ENCODE measurements at places on chromosomes 16 and 17.

- DNase-seq, result no peak
Observed at GRCh38 chr16:4826980-4827379, 20.1 kb downstream of the GLYR1 start.

GRCh38 chr16:66935314-66936011, at the start of gene CES2:
Gene CES2 (plus strand): TSS chr16:66935516. CDS start chr16:66935636, 120 bp downstream.
- DNase-seq, result no peak

DNA sequence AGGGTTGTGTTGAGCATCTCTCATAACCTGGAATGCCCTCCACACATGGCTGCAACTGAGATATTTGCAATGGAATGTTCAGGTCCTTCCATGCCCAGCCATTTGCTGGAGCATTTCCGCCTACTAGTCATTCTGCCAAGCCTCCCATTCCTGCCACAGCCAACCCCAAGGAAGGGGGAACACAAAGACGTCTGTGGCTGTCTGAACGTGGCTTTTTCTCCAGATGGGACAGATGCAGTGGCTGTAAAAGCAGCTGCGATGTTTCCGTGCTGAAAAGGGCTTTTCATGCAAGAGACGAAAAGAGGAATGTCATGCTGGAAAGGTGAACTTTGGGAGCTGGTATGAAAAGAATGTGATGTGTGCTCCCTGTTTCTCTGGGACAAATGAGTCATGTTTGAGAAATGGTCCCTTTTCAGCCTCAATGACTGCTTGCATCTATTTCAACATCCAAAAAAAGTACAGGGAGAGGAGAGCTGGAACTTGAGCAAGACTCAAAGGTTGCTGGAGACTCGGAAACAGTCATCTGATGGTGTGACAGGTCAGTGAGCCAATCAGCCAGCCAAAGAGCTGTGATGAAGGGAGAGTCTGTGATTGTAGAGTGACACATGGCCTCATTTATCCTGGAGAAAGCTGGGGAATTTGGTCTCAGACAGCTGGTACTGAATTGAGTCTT, 208.9 kb downstream of the SHISA9 start:
- DNase-seq, result peak; percentile 84

- no peak for DNase-seq
Observed at GRCh38 chr16:12188935-12189249, 212.4 kb downstream of the SNX29 start.

DNA sequence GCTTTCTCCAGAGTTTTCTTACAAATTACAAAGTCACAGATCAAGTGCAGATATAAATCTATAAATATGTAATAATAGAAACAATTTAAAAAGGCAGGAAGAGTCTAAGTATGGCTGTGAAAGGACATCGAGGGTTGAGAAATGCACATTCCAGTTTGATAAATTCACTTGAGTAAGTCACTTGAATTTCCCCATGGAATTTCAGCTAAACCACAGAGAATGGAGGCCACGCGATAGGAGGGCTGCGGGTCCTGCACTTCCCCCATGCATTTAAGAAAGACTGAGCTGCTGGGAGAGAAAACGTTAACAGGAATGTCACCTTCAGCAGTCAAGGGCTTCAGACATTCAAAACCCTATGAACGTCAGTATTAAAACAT, 6.1 kb upstream of the MXRA7 start:
- no peak for DNase-seq

DNA sequence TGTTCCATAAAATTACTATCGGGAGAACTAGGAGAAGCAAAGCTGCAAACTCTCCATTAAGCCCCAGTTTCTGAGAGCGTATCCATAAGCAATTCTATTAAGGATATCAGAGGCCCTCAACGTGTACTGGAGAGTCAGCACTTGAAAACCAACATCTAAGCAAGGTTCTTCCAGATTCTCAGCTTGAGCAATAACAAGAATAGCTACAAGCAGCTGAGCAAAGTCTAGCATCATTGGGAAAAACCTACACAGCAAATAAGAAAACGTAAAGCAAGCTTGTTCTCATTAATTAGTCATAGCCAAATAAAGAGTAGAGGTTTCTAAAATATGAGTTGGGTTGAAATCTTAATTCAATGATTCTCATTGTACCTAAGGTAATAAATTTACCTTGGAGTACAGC, 26.9 kb upstream of the COX10 start:
- no peak for DNase-seq

DNA sequence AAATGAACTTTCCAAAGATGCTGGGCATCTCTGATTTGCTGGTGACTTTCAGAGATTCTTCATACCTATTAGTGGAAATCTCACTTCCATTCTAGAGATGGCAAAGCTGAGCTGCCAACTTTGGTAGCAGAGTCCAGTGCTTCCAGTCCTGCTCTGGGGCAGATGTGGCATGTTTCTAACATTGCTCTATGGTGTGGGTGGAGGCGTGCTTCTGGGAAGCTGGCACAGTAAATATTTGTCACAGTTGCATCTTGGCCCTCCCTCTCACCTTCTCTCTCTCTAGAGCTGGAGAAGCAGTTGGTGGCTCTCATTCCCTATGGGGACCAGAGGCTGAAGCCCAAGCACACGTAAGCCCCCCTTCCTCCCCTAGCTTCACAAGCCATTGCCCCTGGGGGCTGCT, 1.9 kb downstream of the TMEM106A start:
- no peak for DNase-seq

GRCh38 chr17:55420067-55420775, 1.4 kb downstream of the MMD start:
- no peak for DNase-seq

GRCh38 chr16:8375232-8375587, 215.1 kb downstream of the TMEM114 start:
- DNase-seq, result no peak

- no peak for DNase-seq
Observed at GRCh38 chr17:77905266-77905665, 53.2 kb upstream of the TNRC6C start.

DNA sequence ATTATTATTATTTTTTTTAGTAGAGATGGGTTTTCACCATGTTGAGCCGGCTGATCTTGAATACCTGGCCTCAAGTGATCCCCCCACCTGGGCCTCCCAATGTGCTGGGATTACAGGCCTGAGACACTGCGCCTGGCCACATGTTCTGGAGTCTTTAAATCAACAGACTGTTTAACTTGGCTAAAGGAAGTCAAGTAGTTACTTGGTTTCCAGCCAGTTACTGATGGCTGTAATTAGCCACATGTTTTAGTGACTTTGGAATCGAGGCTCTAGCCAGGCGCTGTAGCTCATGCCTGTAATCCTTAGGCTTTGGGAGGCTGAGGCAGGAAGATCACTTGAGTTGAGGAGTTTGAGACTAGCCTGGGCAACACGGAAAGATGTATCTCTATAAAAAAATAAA, 699.2 kb upstream of the RBFOX1 start:
- DNase-seq, result no peak
